ENCODE measurements at places on chromosomes 12 and 14.
A peak's percentile ranks its signal among the peaks of the same experiment; 100 is the strongest.

DNA sequence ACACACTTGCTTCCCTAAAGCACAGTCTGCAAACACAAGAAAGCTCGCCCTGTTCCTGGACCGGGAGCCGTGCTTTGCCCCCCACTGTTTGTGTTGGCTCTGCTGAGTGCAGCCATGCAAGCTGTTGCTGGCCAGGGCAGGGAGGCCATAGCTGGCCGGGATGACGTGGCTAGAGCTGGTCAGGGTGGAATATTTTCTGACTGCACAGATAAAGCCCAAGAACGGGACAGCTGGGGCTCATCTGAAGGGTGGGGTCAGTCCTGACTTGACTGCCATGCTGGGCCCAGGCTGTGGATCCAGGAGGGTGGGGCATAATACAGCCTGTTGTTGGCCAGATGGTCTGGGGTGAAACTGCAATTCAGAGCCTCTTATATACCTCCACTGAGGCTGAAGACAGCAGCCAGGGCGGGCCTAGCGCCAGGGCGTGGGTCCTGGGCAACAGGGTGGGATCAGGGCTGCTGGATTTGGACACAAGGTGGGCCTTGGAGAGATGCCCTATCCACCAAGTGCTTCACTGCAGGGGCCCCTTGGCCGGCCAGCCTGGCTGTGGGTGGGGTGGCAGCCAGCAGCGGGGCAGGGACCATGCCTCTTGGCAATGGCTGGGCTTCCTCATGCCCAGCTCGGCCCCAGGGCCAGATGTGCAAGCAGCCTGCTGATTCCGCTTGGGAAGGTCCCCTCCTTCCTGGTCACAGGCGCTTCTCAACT lies 14.8 kb downstream of the KMT5A start:
- DNase-seq = no peak

- no peak for DNase-seq
Observed at GRCh38 chr12:52052468-52053186, 1.4 kb downstream of the NR4A1 start.

DNA sequence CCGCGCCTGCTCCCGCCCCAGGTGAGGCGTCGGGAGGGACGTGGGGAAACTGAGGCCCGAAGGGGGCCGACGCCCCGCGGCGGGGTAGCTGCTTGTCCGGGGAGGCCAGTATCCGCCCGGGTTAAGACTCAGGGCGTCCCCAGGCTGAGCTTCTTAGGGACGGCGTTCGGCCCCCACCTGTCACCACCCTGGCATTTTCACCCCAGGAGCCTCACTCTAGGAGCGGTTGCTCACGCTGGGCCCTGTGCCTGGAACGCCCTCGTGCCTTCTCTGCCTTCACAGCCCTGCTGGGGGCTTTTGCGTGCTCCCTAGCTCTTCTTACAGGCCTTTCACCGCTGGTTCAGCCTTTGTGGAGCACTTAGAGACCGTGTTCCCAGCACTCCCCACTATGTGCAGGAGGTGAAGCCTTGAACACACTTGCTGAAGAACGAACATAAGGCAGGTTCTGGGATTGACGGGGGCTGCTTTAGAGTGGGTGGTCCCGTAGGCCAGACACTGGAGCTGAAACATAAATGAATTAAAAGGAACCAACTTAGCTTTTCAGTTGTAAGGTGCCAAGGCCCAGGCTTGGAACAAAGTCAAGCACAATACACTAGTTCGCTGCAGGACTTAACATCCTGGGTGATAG lies 601 bp downstream of the ZNF839 start:
- DNase-seq = peak; percentile 29

GRCh38 chr14:102746634-102747438 lies 30.4 kb upstream of the TRAF3 start:
- no peak for DNase-seq

DNA sequence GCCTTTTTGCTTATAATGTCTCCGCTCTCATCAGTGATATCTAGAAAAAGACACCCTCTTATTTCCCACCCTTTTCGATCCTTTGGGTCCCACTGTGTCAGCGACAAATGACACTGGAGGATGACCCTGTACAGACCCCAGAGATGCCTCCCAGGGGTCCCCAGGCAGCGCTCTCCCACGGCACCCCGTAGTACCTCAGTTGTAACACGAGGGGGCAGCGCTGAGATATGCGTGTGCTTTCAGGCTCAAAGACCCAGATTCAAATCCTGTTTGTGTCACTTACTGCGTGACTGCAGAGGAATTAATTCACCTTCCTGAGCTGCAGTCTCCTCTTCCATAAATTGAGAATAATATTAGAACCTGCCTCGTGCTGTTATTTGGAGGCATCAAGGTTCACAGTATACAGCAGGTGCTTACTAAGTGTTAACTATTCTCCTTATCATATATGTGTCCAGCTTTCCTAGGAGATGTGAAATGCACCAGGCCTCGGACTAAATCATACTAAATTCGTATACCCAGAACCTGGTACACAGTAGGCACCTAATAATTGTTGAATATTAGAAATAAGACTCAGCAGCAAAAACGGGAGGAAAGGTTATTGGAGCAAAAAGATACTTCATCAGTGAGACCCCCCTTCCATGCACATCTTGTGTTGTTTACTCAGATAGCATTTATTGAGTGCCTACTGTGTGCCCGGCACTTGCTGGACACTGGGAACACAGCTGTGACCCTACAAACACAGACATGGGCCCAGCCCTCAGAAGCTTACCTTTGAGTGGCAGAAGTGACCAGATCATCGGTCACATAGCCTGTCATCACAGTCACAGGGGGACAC lies 99.9 kb downstream of the PHETA1 start:
- no peak for DNase-seq

DNA sequence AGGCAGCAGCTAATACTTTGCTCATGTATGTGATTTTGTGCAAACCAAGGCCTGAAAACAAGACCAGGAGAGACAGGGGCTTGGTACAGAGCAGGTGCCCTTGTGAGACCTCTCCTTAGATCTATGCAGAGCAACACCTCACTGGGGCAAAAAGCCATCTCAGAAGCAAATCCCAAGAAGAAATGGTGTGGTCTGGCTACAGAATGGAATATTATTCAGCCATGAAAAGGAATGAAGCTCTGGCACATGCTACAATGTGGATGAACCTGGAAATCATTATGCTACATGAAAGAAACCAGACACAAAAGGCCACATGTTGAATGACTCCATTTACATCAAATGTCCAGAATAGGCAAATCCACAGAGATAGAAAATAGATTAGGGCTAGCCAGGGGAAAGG lies 61.6 kb downstream of the KDM2B start:
- DNase-seq = no peak

- DNase-seq = no peak
Observed at GRCh38 chr14:59305836-59306555, 117.5 kb downstream of the DAAM1 start.

DNA sequence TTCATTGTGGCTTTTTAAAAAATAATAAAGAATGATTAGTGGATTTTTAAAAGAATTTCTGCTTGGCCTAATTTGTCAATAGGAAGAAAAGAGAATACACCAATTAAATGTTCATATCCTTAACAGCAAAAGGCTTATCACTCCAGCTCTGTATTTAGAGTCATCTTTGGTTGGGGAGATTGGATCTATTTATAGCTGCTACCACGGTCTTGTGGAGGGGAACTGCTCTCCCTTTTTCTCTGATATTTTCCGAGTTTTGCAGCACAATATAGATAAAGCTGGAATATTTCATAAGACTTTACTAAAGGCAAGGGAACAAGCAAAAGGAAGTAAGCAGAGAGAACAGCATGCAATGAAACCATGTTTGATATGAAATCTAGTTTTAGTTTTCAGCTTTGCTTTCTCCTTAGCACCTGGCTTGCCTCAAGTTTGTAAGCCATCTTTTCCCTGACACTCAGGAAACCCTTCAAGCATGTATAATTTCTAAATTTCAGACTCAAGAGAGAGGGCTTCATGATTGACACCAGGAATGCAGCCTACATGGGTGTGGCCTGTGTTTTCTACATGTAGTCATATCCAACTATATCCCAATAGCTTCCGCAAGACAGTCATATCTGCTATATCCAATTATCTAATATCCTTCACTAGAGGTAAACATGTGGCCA lies 35.2 kb downstream of the BRMS1L start:
- no peak for DNase-seq

- peak; percentile 53 for DNase-seq
Observed at GRCh38 chr14:93970585-93970964, 5.8 kb downstream of the ASB2 start.

DNA sequence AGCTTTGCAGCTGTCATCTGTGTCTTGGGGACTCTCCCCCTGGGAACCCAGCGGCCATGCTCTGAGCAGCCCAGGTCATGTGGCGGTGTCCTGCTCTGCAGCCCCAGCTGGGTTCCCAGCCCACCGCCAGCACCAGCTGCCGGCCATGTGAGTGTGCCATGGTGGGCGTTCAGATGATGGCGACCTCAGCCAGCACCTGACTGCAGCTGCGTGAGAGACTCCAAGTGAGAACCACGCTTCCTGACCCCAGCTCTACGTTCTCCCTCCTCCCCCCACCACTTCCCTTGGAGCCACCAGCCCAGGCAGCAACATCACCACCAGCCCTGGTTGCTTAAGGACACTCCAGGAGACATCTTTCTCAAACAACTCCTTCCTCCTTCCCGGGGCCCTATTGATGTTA lies 68.8 kb downstream of the SLC24A4 start:
- no peak for DNase-seq

Data from stimulated activated CD4-positive, alpha-beta T cell treated with anti-CD3 and anti-CD28 coated beads, Interleukin-15, amount 100 ng/mL, for 1 hour (primary cell).